ENCODE measurements at places on chromosomes 16 and 17.

- DNase-seq, result no peak
Observed at GRCh38 chr17:15513856-15514459, 46.5 kb upstream of the CDRT4 start.

DNA sequence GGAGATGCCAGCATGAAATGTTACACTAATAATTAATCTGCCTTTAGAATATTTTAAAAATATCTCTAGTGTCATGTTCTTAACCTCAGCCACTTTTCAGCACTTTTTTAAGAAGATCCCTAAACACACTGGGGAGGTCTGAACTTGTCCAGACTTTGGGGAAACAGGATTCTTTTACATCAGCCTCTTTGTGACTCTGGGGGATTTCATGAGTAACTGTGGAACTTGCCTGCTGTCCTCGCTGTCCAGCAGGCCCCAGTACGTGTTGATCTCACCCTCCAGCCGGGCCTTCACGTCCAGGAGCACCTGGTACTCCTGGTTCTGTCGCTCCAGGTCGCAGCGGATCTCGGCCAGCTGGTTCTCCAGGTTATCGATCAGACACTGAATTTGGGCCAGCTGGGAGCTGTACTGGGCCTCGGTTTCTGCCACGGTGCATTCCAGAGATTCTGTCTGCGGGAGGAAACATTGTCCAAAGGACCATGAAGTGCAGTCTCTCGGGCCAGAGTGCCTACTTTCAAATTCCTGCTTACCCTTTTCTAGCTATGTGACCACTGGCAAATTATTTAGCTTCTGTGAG is 5.5 kb downstream of the KRT40 start:
- DNase-seq, result no peak

GRCh38 chr17:683040-683439 is 31.6 kb downstream of the VPS53 start:
- no peak for DNase-seq

- DNase-seq, result no peak
Observed at GRCh38 chr17:28053725-28054124, 11.2 kb downstream of the NLK start.

DNA sequence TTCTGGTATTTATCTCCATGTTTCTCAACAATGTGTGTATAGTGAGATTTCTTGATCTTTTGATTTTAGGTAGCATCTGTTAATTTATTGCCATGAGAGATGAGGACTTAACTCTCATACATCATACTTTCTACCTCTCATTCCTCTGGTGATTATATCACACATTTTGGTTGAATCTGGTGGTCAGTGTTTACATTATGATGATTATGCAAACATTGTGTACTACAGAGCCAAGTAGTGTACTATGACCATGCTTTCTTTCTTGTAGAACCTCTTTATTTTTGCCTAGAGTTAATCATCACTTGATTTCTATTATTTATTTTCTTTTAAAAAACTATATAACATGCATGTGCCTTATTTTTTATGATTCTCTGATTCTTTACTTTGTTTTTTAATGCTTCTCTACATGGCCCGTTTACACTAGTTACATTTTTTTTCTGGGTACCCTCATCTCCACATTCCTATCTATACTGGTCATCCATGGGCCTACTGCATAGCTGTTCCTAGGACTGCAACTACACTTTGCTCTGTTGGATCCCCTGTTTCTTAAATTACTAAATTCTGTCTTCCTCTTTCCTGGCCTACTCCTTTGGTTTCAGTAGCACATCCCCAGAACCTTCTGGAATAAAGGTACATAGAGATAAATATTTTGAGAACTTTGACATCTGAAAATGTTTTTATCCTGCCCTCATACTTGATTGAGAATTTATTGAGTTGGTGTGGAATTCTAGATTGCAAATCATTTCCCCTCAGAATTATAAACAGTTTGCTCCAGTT is 63.0 kb upstream of the LRRC37A3 start:
- no peak for DNase-seq

DNA sequence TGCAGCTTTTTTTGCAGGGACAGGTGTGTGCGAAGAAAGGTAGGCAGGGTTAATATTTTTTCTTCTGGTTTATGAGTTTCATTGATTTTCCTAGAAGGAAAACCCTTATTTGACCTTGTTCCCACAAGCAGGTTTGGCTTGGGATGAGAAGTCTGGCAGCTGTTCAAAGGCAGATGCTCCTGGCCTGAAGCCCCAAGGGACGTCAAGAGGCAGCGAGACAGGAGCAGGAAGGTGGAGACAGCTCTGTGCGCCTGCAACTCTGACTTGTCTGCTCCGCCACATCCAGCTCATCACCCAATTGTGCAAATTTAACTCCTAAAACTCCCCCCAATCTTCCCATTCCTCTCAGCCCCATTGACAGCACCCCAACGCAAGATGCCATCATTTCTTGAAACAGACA is 136.8 kb upstream of the XYLT1 start:
- DNase-seq, result no peak

DNA sequence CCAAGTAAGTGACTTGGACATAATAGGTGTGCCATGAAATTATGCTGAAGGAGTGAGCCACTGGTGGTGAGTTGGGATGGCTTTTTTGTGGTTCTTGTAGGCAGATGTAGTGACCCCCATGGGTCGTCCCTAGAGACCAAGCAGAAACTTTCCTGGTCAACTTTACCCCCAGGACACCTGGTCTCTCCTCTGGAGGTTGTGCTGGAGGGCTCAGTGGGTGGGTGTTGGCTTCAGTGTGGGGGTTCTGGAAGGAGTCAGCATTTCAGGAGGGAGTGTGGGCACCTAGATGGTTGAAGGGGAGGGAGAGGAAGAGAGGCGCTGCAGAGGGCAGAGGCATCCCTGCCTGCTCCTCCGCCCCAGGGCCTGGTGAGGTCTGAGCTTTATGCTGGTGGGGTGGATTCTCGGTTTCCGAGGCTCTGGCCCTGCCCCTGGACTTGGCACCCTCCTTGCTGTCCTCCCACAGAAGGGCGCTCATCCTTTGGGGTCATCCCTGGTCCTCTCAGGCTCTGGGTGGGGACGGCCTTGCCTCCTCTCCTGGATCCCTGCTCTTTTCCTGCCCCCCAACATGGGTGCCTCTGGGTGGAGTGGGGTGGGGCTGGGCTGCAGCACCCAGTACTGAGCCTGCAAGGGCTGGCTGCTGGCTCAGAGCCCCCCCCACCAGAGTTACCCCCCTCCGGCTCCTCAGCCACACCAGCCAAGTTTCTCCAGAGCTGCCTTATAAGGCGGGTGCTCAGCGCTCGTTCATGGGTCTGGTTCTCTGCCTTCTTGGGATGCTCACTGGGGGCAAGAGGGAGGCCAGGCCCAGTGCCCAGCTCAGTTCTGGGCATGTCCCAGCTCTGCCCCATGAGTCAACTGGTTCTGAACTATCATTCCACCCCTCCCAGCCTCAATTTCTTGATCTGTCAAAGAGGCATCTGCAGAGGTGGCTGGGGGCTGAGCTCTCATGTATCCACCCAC is 266.8 kb downstream of the SEC14L1 start:
- DNase-seq, result no peak

GRCh38 chr17:1909985-1910384 is 80.2 kb downstream of the RPA1 start:
- no peak for DNase-seq

DNA sequence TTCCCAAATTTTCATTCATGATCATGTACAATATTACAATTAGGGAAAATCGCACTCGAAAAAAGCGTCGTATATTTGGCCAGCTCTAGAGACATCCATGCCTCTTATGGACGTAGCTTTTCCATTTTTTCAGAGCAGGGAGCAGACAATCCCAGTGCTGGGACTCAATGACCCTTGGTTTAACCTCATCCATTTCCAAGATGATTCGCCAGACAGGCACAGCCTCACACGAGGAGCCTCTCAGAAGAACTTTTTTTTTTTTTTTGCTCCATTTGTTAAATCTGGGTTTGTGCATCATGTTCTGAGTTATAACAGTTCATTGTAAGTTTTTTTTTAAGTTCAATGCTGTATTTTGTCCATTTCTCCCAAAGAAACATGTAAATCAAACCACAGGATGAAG is 92.1 kb downstream of the ZDHHC7 start:
- DNase-seq, result no peak

DNA sequence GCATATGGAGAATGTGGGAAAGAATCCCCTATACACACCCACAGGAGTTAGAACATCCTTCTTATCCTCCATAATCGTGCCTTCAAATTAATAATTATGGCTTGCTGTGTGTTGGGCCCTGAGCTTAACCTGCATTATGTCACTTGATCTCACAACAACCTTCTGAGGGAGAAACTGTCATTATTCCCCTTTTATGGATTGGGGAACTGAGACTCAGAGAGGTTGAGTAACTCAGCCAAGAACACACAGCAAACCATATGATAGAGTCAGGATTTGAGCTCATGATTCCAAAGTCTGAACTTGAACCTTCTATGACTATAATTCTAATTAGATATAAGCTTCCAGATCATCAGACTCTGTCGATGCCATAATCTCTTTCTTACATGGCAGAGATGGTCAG is 114.2 kb upstream of the CACNG3 start:
- no peak for DNase-seq

DNA sequence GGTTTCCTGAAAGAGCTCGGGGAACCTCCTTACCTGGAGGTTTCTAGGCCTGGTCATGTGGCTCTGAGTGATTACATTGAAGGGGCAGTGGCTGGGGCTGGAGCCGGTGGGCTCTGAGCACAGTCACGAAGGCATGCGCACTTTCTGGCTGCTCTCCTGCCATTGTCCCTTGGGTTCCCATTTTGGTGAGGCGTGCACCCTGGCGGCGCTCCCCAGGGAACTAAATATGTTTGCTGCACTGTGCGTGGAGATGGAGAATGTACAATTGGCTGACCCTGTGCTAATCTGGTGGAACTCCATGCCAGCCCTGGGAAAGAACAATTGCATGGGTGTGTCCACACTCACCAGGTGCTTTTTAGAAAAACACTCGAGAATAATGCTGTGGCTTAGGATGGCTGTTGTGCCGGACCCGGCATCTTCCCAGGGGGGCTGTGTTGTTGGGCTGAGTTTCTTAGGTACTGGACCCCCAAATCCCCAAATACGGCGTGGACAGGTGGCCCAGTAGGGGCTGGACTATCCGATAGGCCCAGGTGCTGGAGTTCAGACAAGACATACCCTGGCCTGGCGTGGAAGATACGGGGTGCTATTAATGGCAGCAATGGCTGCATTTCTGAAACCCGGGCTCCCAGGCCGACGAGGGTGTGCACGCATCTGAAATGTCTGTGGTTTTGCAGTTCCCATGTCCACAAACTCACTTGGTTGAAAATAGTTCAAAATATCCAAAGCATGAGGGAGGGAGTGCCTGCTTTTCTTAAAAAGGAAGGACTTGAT is 230.5 kb downstream of the SEC14L1 start:
- no peak for DNase-seq

- no peak for DNase-seq
Observed at GRCh38 chr17:49817993-49818392, 29.5 kb downstream of the KAT7 start.

- no peak for DNase-seq
Observed at GRCh38 chr17:66437476-66438026, 135.1 kb downstream of the PRKCA start.

DNA sequence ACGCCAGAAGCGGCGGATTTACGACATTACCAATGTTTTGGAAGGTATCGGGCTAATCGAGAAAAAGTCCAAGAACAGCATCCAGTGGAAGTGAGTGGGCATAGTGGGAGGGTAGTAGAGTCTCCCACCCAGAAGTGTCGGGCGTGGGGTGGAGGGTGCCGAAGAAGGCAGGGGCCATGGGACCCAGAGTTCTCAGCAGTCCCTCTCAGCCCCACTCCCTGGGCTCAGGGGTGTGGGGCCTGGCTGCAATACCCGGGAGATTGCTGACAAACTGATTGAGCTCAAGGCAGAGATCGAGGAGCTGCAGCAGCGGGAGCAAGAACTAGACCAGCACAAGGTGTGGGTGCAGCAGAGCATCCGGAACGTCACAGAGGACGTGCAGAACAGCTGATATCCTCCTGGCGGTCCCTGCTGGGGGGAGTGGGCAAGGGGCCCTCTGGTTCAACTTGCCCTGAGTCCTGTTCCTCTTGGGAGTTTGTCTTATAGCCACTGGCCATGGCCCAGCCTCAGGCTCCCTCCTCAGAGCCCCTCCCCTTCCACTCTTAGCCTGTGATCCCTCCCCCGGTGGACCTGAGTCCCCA is 916 bp downstream of the E2F4 start:
- DNase-seq, result no peak

DNA sequence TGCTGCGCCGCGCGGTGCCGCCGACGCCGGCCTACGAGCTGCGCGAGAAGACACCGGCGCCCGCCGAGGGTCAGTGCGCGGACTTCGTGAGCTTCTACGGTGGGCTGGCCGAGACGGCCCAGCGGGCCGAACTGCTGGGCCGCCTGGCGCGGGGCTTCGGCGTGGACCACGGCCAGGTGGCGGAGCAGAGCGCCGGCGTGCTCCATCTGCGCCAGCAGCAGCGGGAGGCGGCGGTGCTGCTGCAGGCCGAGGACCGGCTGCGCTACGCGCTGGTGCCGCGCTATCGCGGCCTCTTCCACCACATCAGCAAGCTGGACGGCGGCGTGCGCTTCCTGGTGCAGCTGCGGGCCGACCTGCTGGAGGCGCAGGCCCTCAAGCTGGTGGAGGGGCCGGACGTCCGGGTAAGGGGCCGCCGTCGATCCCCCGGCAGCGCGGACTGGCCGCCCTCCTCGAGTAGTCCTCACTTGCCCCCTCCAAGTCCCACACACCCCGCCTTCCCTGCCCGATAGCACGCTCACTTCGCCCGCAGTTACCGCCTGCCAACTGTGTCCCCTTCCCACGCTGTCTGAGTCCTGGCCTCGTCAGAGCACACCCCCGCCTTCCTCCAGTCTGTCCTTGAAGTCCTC is 470 bp downstream of the MLYCD start:
- DNase-seq, result no peak

DNA sequence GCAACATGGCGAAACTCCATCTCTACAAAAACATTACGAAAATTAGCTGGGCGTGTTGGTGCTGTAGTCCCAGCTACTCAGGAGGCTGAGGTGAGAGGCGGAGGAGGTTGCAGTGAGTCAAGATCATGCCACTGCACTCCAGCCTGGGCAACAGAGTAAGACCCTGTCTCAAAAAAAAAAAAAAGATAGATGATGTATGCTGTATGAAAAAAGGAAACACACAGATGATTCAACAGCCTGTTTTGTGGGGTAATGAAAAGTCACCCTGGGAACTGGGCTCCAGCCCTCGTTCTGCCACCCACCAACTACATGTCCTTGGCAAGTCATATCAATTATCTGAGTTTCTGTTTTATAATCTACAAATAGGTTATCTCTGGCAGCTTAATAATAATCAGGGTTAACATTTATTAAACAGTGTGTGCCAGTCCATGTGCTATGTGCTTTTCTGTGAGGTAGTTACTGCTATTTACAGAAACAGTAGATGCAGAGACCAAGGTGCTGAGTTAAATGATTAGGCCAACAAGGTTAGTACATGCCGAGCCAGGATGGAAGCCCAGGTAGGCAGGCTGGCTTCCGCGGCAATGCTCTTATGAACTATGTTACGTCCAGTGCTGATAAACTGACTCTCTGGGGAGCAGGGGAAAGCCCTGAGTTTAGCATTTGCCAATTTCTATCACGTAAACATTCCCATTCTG is 1.1 kb downstream of the G6PC1 start:
- no peak for DNase-seq

Measured in nucleus accumbens (tissue), 56 donors.